ENCODE measurements at places on chromosomes 2 and 18.

DNA sequence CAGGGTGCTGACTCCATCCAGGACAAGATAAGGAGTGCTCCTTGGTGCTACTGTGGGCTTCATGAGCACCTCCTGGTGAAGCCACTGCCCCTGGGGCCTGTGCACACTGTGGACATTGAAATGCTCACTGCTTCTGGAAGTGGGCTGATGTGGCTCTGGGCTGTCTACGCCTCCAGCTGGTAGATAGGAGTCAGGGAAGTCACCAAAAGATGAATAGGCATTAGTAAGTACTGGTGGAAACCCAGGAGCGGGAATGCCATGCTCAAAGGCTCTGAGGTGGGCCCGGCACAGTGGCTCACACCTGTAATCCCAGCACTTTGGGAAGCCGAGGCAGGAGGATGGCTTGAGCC lies 79.2 kb upstream of the MSH2 start:
- DNase-seq: no peak

DNA sequence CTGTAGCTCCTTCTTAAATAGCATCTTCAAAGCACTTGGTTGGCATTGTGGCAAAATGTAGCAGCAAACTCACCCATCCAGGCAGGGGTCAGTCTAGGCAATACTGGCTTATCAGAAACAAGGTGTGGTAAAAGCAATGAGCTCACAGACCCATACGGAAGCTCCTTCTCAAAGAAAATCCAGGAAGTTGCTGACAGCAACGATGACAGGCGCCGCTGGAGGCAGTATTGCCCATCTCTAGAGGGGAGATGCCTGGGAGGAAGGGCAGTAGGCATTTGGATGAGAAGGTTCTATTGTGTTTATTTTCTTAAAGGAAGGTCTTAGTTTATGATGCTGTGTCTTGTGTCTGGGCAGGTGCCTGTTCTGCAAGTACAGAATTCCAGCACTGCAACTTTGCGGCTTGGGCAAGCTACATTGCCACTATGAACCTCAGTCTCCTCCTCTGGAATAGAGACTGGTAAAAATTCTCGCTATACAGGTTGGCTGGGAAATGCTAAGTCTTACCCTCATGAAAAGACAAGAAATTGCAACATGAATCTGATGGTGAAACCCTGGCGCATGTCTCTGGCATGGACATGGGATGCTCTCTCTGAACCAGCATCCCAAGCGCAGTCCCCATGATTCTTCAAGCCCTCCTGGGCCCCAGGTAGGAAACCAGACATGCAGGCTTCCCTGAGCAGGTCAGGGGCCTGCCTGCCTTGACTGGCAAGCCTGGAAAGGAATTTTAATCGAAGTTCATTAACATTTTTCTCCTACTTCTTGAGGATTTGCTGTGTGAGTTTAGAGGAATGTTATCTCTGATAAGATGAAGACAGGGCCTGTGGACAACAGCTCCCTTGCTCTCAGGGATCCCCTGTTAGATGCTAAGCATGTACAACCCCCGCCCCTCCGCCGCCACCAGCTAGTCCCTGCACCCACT lies 156.0 kb downstream of the TFCP2L1 start:
- DNase-seq: peak; percentile 18

GRCh38 chr2:233247116-233247515 lies 4.4 kb upstream of the ATG16L1 start:
- no peak for DNase-seq

GRCh38 chr18:37673671-37674070 lies 108.1 kb upstream of the CELF4 start:
- no peak for DNase-seq

DNA sequence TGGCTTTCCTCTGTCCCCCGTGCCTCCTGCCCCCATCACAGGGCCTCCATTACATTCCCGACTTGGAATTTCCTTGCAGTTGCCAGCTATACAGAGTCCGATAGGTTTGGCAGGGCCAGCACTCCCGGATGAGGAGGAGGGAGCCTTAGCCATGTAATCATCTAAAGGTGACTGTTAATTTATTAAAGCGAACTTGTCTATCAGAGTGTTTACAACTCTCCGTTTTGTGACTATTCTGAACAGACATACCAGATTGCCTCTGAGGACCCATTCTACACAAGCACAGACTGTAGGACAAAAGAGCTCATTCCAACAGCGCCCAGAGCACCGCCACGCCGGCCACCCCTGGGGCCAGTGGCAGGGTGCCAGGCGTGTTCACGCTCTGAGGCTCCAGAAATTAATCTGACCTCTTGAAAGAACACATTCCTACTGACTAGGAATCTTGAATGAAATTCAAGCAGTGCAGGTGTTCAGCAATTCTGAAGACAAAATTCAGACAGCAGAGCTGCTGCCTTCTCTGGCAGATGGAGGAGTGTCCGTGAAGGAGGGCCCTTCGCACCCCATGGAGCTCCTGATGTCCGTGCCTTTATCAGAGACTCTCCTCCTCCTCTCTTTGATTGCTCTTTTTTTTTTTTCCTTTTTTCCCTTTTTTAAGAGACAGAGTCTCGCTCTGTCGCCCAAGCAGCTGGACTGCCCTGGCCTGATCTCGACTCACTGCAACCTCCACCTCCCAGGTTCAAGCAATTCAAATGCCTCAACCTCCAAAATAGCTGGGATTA lies 58.1 kb upstream of the RALBP1 start:
- no peak for DNase-seq

GRCh38 chr2:112108178-112108832 lies 29.9 kb upstream of the FBLN7 start:
- no peak for DNase-seq

- no peak for DNase-seq
Observed at GRCh38 chr2:203705178-203705577, 1.3 kb upstream of the CD28 start.

DNA sequence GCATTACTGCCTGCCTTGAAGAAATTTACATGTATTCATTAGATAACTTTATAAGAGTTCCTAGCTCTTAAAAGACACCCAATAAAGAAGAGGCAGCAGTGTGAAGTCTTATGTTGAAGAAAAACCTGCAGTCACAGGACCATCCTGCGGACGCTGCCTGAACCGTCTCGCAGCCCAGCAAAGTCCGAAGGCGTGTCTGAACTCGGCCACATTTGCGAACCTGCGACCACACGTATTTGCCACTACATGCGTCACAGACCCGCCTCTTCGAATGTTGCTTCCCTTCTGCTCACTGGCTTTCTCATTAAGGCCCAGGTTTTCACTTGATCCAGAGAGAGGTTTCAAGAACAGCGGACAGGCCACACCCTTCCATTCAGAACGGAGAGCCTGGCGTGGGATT lies 41.2 kb downstream of the CNGA3 start:
- no peak for DNase-seq

GRCh38 chr18:45201489-45201888 lies 413.8 kb upstream of the SLC14A2 start:
- no peak for DNase-seq

DNA sequence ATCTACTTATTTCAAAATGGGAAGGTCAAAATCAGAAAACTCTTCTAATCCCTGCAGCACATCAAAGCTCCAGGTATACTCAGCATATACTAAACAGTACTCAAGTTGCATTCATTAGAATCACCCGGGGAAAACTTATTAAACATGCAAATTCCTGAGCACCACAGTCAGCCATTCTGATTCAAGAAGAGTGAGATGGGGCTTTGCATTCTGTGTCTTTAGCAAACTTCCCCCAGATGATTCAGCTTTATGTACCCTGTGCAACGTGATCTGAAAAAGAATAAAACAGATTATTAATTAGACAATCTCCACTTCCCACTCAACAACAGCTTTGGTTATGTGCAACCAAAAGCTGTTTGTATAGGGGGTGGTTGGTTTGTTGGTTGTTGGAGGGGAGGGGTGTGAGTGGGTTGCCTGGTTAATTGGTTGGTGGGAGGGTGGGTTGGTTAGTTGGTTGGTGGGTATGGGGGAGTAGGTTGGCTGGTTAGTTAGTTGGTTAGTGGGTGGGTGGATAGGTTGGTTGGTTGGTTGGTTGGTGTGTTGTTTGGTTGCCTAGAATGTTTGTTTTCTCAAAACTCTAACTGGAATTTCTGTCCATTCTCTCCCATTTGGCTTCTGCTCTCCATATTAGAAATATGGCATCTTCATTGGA lies 112.5 kb upstream of the AGAP1 start:
- DNase-seq: no peak

DNA sequence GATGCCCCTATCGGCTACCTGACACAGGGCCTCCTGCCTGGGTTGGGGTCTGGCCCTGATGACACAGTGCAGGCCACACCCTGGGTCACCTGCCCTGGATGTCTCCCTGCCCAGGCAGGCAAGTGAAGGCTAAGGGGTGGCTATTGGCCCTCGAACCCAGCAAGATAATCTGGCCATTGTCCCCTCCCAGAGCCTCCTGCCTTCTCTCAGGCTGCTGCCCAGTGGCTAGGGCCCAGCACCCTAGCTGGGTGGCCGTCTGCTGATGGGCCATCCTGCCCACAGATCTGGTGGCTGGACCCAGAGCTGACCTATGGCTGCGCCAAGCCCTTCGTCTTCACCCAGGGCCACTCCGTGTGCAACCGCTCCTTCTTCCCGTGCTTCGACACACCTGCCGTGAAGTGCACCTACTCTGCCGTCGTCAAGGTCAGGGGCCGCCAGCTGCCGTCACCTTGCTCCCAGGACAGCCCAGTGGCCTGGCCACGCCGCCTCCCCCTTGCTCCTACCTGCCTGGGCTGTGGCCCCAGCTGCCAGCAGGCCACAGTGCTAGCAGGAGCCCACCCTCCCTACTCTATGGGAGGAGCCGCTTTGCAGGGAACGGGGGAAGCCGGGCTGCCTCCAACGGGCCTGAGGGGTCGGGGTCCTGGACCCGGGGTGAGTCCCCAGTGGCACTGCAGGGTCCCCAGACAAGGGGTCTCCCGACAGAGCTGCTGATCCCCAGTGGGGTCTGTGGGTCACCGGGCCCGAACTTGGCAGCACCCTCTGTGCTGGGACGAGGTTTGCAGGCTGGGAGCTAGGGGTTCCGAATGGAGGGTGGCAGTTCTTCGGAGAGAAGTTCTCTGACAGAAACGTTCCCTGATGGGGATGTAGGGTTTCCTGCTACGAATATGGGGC lies 4.1 kb downstream of the RNPEPL1 start:
- no peak for DNase-seq

GRCh38 chr2:10269711-10270610 lies 32.7 kb upstream of the HPCAL1 start:
- DNase-seq: no peak
